ENCODE measurements at places on chromosomes 7 and 10.

GRCh38 chr10:127092916-127093315, 103.5 kb downstream of the INSYN2A start:
- DNase-seq: no peak

- DNase-seq: no peak
These were observed 354.8 kb upstream of the KCND2 start for GRCh38 chr7:119918185-119918584.

- no peak for DNase-seq
These were observed 11.4 kb upstream of the TWIST1 start for GRCh38 chr7:19128856-19129255.

DNA sequence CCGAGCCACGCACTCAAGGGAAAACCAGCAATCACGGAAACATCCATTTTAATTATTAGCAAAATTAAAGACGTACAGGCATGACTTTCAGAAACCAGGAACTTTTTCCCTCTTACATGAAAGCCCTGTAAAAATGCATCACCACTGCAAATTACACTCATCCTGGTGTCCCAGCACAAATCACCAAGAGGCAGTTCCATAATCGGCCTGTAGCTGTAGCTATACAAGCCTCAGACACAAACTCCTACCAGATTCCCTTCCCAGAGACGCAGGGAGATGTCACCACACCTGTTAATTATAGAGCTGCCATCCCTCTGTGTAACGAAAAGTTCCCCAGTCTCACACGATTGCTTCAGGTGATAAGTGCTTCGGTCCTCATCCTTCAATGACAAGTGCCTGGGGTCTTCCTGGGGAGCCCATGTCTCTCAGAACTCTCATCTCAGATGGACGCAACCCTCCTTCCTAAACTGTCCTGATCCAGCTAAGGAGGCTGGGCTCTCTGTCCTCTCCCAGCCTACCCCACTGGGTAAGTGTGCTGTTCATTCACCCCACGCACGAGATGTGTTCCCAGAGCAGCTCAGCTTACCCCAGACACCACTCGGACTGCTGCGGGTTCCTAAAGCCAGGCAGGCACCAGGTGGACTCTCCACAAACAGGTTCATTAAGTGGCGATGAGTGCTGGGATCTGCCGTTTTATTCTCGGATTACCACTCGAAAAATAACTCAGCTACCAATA, 5.9 kb downstream of the FGFR2 start:
- no peak for DNase-seq

DNA sequence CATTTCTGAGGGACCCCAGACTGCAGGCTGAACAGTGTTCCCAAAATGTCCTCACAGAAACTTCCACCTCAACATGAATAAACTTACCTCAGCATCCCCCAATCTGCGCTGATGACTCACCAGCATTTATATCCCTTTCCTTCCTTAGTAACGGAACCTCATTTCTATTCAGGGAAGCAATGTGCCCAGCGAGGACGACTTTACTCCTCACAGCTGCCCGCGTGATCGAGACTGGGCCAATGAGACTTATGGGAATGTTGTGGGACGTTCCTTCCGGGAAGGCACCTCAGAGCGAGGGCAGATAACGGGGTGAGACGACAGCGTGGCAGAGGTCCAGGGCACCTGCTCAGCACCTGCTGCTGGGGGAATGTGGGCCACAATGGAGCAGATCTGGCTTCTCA, 73.1 kb upstream of the CAMK2B start:
- DNase-seq: no peak

DNA sequence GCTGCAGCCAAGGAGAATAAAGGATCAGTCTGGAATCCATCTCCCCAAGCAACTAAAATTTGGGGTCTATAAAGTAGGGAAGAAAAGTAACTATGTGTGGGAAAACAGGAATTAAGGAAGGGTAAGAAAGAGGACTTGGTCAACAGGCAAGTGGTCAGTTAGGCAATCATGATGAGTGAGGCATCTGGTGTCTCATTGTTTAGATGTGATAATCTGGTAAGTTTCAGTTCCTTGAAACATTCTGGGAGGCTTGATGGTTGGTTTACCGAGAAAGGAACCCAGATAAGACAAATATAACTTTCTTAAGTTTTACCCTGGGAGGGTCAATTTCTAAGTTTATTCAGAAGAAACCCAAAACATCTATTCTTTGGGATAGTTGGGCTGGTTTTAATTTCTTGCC, 22.3 kb downstream of the HYAL4 start:
- no peak for DNase-seq

DNA sequence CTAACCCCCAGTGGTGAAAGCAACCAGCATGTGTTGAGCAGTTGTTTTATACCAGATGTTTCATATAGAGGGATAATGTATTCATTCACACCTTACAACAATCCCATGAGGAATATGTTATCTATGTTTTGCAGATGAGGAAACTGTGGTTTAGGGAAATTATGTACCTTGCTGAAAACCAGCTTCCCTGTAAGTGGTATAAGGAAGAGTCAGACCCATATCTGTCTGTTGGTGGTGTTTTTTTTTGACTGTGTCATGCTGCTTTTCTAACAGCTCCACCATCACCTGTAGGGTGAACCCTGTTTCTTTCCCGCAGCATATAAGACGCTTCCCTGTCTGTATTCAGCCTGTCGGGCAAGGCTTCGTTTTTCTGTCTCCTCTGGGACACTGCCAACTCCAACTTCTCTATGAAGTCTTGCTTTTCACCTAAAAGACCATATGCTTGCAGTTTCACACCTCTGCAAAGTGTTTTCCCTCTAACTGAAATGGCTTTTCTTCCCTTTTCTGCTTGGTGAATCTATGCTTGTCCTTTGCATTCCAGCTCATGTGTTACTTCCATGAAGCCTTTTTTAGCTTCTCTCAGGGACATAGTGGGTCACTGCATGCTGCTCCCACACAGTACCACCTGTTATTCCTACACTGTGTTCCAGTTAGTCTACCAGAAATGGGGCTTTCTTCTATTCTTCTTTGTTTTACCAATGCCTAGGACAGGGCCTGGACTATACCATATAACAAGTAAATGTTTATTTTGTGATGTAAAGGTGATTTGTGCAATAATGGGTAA, 92.8 kb downstream of the ST7 start:
- DNase-seq: no peak

DNA sequence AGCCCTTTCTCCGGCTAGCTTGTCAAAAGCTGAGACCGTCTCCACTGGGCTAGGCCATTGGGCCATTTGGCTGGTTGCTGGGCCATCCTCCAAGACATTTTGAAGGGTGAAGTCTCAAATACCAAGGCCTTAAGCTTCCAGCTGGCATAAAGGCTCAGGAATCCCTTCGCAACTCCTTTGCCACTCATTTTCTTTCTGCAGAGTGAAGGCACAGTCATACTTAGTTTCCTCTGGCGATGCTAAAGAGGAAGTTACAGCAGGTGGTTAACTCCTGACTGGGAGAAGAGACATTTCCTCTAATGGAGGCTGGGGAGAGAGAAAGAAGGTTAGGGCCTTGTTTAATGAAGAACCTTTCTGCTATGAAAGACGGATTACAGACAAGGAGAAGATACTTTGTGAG, 4.8 kb upstream of the REPIN1 start:
- DNase-seq: no peak

DNA sequence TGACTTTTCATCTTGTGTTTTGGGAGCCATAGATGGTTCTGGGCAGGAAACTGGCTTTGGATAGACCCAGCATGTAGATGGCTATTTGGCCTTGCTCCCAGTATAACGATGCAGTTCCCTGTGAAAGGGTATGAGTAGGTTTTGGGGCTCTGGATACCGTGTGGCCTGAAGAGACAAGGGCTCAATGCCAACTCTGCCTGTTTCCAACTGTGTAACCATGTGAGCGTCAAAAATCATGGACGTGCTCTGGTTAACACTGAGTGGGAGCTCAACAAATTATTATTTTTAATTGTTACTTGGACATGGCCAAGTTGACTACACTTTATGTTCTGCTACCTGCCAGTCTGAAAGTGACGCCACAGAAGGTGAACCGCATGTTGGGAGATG, 41.8 kb downstream of the EGFR start:
- no peak for DNase-seq

GRCh38 chr7:43769791-43770465, 11.4 kb downstream of the BLVRA start:
- no peak for DNase-seq

- no peak for DNase-seq
These were observed 83.5 kb downstream of the SPDYE5 start for GRCh38 chr7:75575488-75576121.

- no peak for DNase-seq
These were observed 52.4 kb downstream of the GPR26 start for GRCh38 chr10:123718544-123719060.

DNA sequence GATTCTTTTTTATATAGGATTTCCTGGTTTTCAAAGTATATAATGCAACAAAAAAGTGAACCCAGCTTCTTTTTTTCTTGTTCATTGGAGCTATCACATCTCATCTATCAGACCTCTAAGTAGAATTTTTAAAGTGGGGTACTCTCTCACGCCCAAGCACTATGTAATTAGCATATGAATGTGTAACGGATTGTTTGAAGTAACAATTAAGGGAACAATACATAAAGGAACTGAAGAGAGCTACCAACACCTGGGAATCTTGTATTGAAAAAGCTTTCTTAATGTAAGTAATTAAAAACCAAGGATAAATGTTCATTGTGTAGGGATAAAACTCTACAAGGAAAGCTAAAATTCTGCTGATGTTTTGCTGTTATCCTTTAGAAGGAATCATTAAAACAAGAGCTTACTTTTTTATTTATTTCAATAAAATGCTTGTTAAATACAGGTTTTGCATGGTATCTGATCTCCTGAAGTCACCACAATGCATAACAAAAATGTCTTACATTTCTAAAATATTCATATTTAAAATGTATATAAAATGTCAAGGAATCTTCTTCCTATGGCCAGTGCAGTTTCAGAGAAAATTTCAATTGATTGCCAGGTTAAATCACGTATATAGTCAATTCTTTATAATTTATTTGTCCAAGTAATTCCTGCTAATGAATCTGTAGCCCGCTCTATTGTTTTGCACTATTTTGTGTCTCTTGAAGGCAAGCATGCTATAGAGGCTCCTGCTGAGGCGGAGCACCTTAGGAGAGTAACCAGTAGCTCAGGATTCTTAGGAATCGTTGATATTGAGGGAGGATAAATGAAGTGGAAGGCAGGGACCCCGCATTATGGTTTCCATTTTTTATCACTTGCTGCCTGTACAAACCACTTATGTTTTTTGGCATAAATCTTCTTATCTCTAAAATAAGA, 51.6 kb downstream of the PTPRZ1 start:
- DNase-seq: no peak

- no peak for DNase-seq
These were observed 13.0 kb upstream of the FRA10AC1 start for GRCh38 chr10:93715345-93715744.

- no peak for DNase-seq
These were observed 60.7 kb downstream of the ZRANB1 start for GRCh38 chr10:125002423-125003145.

DNA sequence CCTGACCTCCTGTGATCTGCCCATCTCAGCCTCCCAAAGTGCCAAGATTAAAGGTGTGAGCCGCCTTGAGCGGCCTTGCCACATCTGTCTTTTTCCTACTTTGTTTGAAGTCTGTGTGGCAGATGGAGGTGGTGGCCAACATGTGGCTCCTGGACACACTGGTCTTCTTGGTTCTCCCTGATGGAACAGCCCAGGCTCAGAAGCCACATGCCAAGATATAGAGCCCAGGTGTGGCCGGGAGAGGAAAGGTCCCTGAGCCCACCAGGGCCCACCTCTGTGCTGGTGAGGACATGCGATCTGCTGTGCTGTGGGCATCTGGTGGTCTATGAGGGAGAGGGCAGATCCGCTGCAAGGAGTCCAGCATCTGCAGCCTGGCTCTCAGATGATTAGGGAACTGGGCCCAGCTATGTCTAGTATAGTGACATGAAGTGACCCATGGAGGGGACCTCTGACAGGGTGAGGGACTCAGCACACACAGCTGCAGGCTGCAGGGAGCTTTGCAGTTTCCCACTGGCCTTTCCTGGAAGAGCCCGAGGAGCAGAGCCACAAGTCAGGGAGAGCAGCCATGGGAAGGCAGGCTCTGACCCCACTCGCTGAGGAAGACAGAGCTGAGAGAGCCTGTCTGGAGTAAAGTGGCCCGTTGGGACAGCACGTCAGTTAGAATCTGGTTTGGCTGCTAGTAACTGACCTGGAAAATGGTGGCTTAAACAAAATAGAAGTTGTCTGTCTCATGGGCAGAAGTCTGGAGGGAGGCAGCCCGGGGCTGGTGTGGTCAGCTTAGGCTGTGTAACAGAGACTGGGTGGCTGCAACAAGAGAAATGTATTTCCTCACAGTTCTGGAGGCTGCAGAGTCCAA, 25.9 kb downstream of the ADCY1 start:
- DNase-seq: no peak

- DNase-seq: no peak
These were observed 242.3 kb upstream of the AOAH start for GRCh38 chr7:36966636-36967035.

GRCh38 chr10:310371-310770, 175.1 kb downstream of the ZMYND11 start:
- no peak for DNase-seq

- DNase-seq: no peak
These were observed 54.7 kb upstream of the FIGNL1 start for GRCh38 chr7:50504646-50505546.

- no peak for DNase-seq
These were observed 29.4 kb upstream of the MBL2 start for GRCh38 chr10:52801947-52802346.

DNA sequence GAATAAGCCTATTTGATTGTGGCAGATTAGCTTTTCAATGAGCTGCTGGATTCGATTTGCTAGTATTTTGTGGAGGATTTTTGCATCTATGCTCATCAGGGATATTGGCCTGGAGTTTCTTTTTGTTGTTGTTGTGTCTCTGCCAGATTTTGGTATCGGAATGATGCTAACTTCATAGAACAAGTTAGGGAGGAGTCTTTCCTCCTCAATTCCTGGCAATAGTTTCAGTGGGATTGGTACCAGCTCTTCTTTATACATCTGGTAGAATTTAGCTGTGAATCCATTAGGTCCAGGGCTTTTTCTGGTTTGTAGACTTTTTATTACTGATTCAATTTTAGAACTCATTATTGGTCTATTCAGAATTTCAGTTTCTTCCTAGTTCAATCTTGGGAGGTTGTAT, 43.4 kb upstream of the KLF14 start:
- no peak for DNase-seq

DNA sequence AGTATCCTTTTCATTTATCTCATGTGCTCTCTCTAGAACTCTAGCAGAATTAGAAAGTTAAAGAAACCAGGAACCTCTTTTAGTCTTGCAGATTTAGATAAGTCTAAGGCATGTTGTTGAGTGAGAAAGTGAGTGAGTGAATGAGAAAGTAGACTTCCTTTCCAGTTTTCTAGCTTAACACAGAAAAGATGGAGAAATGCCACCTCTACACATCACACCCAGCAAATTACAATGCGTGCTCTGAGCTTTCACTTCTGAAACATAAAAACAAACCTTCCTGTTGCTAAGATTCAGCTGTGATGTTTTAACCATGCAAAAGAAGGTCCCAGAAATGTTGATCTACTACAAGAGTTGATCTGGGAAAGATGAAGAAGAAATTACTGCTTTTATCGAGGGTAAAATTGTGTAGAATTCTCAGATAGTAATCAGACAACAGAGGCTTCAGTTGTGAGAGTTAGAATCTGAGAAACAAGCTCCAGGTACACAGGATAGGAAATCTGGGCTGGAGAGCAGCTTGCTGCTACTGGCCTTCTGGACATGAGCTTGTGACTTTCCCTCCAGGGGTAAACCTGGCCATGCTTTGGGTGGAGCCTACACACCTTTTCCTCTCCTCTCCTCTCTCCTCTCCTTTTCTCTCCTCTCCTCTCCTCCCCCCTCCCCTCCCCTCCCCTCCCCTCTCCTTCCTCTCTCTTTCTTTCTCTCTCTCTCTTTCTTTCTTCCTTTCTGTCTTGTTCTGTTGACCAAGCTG, 4.6 kb downstream of the CYP3A5 start:
- DNase-seq: no peak

- DNase-seq: peak; percentile 19
These were observed at the start of the genes DYDC1 and DYDC2 for GRCh38 chr10:80356563-80356988. DYDC1 (minus strand) TSS chr10:80356755; CDS start chr10:80352601, 4,154 bp downstream. DYDC2 (plus strand) TSS chr10:80356781; CDS start chr10:80362444, 5,663 bp downstream.
